NCI-H2171 (cell line): ENCODE measurements at places on chromosomes 4 and X.
A peak's percentile ranks its signal among the peaks of the same experiment; 100 is the strongest.

DNA sequence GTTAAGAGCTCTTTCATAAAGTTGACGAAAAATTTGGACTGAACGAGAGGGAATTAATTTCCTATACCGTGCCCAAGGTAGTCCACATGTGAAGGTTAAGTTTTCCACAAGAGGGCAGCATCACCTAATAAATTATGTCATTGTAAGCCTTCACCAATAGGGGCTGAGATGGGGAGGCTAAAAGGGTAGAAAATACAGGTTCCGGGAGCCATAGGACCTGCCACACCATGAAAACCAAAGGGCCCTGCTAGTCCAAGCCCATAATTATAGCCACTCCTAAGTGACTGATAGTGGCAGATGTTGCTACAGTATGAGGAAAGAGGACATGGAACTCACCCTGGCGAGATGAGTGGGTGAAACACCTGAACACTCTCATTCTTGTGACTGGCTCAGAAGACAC is 122.2 kb downstream of the SHROOM4 start:
- DNase-seq = peak; percentile 0

DNA sequence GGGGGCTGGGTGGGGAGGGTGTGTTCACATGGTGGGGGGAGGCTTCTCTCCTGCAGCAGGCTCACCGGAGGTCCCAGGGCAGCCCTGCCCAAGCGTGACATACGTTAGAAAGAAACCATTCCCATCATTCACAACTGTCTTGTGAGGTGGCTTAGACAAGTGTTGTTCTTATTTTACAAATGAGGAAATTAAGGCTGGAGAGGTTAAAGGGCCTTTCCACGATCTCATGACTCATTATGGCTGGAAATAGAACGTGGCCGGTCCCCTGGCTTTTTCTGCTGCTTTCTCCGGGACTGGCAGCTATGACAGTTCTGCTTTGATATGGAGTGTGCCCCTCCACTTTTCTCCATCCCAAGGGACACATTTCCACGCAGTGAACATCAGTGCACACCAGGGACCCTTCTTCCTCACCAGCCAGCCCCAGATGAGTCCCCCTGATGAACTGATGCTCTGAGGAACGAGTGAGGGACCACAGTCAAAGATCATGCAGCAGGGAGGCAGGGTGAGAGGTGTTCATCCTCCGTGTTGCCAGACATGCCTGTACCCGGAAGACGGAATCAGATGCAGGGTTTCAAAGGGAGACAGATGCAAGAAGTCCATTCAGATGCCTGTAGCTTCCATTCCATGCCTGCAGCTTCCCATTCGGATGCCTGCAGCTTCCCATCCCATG is 64.0 kb upstream of the ACSL1 start:
- no peak for DNase-seq

- DNase-seq = no peak
These were observed 642.4 kb downstream of the TRIML1 start for GRCh38 chr4:188781655-188782054.

GRCh38 chr4:656436-657337 is 17.4 kb downstream of the ATP5ME start:
- no peak for DNase-seq

DNA sequence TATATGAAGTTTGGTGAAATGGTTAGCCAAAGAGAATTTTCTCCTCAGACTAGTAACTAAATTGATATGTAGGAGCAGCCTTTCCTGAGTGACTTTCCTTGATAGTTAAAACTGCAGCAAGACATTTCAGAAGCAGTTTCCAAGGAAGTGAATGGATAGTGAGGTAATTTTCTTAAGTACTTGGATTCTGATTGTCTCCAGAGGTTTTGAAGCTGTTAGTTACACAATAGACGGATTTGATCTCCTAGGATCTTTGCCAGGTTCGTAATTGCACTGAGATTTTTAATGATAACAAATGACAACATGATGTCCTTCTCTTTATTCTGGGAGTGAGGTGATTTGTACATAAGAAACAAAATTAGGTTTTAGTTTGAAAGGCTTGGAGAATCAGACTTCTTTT is 29.2 kb downstream of the PRRG1 start:
- peak; percentile 0 for DNase-seq

DNA sequence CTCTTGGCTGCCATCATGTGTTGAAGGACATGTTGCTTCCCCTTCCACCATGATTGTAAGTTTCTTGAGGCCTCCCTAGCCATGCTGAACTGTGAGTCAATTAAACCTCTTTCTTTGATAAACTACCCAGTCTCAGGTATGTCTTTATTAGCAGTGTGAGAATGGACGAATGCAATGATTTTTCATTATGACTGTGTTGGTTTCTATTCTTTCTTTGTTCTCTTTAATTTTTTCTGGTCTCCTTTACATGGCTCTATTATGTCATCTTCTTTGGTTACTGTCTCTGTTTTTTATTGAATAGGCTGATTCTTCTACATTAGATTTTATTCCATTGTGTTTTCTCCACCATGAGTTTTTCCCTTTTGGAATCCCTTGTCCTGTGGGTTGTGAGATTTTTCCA is 840.6 kb downstream of the TRAM1L1 start:
- no peak for DNase-seq

DNA sequence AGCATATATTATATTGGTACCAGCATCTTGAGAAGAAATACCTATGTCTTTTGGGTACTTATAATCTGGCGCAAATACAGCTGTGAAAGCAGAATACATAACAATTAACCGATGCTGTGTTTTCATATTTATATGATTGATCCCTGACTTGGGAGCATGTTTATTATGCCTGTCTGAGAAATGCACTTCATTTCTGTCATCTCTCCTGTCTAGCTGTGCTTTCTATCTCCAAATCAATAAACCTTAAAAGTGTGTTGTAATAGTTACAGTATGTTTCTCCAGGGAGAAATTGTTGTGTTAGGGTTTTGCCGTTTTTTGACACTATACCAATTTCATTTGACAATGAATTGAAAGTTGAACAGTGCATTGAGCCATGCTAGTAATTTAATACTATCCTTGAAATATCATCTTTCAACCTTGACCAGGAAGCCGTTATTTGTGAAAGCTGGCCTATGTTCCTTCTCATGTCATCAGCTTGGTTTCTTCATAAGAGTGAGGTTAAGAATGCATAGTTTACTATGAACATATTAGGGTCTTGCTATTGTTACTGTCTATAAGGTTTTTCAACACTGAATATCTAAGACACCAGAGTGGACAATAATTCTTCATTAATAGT is 206.2 kb upstream of the PCDH18 start:
- DNase-seq = no peak

DNA sequence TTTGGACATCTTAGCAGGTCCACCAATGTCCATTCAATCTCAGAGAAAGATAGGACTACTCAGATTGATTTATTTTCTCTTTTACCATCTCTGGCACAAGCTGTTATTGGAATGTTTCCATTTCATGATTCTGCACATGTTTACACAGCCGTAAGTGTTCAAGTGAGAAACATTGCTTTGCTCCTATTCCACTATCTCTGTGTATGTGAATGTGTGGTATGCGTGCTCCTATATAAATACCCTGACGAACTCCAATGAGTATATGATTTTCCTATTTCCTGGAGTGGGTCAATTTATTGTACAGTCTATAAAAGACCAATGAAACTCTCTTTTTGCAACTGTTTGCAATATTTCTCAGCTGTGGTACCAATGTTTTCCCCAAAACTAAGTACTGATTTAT is 221.0 kb upstream of the GALNT7 start:
- DNase-seq = no peak
